Stimulated activated CD4-positive, alpha-beta T cell treated with anti-CD3 and anti-CD28 coated beads, Interleukin-2, amount 100 ng/mL, for 24 hours (primary cell): ENCODE measurements at places on chromosomes 7 and 10.

DNA sequence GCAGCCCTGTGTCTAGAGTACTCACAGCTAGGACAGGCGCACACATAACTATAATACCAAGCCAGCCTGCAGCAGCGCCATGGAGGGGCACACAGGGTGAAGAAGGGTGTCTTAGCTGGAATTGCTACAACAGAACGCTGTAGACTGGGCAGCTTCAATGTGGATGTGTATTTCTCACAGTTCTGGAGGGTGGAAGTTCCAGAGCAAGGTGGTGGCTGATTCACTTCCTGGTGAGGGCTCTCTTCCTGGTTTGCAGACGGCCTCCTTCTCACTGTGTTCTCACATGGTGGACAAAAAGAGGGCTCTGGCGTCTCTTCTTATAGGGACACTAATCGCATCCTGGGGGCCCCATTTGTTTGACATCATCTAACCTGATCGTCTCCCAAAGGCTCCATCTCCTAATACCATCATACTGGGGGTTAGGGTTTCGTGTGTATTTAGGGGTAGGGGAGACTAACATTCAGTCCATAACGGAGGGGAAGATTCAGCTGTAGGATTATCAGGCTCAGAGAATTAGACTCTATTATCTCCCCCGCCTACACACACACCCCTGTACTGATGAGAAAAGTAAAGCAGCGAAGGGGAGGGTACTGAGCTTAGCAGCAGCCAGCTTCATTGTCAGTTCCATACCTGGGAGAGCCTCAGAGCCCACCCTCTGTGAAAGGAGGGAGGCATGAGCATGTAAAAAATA, 289.1 kb downstream of the CCDC3 start:
- DNase-seq, result no peak

- DNase-seq, result peak; percentile 85
Measured at GRCh38 chr7:22782616-22783232, 39.9 kb downstream of the TOMM7 start.

DNA sequence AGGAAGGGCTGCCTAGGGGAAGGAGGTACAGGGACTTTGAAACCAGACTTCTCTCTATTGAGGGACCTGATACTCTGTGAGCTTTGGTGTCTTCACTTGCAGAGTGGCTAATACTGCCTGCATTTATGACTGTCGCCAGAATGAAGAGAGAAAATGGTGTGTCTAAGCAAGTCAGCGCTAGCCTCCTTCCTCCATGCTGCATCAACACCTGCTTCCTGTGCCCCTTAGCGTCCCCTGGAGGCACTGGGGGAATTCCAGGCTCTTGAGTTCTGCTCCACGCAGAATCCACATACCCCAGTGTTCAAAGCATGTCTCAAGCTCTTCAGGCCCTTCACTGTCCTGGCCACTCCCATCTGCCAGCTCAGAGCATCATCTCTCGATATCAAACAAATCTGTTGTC, 140.5 kb downstream of the PKD1L1 start:
- no peak for DNase-seq

GRCh38 chr10:96025566-96025965, 17.8 kb upstream of the CCNJ start:
- no peak for DNase-seq

DNA sequence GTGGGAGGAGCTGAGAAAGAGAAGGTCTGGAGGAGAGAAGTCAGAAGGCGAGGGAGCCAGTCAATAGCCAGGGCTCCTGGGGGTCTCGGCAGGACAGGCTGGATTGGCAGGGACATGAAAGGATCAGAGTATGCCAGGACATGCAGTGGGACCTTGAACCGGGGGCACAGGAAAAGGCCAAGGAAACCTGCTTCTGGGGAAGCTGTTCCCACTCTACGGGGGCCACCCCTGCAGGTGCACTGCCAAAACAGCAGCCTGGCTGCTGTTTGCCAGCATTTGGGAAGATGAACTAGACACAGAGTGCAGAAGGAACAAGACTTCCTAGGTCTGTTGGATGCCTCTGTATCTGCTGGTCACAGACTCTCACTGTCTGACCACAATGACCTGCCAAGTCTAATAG, 194.9 kb upstream of the PRSS58 start:
- DNase-seq, result no peak

GRCh38 chr10:87712913-87713616, 53.4 kb downstream of the PAPSS2 start:
- DNase-seq, result no peak

GRCh38 chr10:24505759-24506158, 217.9 kb downstream of the ARHGAP21 start:
- DNase-seq, result no peak

GRCh38 chr10:99340650-99341049, 11.5 kb downstream of the CNNM1 start:
- DNase-seq, result no peak

DNA sequence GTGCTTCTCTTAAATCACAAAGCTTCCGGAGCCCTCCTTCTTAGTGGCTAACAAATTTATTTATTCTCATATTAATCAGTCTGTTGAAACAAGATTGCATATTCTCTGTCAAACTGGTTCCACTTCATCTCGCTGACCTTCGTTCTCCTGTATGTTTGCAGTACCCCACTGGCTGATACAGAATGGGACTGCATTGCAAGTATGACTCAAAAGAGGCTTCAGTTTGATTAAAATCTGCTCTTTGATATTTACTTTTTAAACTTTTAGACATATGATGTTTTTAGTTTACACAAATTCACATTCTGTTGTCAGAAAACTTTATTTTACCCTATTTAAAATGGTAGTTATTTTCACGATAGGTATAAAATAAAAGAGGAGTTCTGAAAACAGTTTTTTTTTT, 14.3 kb upstream of the ARHGAP12 start:
- no peak for DNase-seq

DNA sequence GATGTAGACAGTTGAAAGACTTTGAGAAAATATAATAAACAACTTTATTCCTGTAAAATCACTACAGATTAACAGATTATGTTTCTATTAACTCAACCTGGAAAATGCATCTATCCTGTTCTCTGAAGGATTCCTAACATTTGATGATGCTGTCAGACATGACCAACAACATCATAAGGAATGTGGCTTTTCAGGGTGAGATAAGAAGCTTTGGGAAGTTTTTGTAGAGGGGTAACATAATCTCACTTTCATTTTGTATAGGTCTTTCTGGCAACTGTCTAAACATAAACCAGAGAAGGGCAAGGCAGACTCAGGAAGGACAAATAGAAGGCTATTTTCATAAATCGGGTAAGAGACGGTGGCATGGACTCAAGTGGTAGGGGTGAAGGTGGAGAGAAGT, 112.2 kb downstream of the TES start:
- no peak for DNase-seq

GRCh38 chr7:142110098-142110497, 1.4 kb upstream of the MGAM2 start:
- no peak for DNase-seq

DNA sequence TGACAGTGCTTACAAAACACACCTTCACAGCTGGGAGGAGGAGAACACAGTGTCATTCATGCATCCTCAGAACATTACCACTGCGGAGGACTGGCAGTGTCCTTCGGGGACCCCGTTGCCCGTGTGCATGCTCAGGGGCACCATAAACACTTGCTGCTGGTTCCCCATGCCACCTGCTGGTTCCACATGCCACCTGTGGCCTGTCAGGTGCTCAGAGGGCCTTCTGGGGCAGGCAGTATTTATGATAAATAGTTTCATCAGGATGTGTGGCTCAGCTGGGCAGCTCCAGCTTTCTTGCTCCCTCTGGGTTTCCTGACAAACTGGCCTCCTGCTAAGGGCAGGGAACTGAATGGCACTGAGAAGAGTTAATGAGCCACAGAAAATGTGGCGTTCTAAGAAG, 32.1 kb downstream of the CELF2 start:
- no peak for DNase-seq

DNA sequence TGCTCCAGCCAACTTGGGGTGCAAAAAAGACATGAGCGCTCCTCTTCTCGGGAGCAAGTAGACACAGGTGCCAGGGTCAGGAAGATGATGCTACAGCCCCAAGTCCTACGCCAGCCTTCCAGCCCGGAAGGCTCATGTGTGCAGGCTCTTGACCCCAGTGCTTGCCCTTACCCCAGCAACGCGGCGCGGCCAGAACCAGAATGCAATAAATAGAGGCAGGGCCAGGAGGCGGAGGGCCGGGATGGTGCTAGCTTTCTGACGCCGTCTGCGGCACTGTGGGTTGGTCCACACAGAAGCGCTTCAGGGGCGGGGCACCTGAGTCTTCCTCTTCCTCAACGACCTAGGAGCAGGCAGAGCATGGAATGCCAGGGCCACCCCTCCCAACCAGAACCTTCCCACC, 15.0 kb upstream of the BAZ1B start:
- DNase-seq, result no peak

GRCh38 chr7:43450894-43451293, 132.0 kb upstream of the STK17A start:
- DNase-seq, result no peak

DNA sequence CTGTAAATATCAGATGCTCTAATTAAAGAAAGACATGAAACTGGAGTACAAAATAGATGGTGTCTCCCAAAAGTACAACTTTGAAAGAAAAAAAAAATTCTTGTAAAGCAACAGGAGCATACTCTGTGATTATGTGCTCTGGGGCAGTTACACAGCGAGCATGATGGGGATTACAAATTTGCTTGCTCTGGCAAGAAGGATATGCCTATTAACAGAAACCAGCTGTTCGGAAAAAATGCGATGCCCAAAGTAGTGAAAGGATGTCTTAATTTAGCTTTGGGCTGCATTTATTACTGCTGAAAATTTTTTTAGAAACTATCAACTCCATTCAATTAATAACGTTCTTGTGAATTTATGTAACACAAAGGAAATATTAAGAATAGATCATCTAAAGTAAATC, 256.9 kb upstream of the TPK1 start:
- no peak for DNase-seq

- DNase-seq, result no peak
Measured at GRCh38 chr7:24717247-24717622, 40.0 kb downstream of the GSDME start.

DNA sequence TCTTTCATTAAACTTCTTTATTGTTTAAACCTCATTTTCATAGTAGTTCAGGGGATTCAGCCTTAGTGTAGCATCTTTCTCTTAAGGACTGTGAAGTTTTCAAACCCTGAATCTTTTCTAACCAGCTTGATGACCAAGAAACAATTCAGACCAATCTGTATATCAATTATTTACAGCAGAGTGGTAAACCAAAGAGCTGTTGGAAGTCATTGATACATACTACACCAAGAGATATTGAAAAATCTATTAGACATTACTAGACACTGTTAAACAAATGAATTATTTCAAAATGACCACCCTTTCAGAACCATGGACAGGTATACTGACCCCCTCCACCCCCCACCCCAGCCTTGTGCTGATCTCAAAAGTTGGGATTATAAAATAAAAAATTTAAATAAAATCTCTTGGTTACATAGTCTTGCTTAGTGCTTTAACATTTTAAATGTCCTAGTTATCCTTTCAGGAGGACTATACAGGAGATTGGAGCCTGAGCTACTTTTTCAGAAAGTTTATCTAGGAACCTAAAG, 143.9 kb upstream of the LSM8 start:
- DNase-seq, result no peak

- DNase-seq, result no peak
Measured at GRCh38 chr10:69242852-69243212, 22.7 kb downstream of the HKDC1 start.

DNA sequence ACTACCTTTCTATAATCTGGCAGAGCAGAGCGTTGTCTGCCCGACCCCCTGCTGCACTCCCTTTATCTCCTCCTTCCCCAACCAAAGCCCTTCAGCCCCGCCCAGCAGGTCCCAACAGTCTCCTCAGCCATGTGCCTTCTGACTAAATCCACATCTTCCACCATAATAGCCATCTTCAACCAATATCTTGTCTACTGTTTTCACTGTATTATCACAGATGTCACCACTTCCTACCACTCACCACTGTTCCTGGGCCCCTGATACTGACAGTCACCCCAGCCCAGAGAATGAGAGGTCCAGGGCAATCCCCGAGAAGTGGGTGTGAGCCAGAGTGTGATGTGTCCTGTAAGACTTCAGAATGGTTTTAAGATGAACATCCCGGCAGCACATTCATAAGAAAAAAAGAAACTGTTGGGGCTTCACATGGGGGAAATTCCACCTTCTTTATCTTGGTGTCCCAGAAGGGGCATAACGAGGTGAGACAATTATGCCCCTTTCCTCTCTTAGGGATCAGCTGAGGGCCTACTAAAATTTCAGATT, 25.3 kb downstream of the CCDC6 start:
- peak; percentile 75 for DNase-seq

DNA sequence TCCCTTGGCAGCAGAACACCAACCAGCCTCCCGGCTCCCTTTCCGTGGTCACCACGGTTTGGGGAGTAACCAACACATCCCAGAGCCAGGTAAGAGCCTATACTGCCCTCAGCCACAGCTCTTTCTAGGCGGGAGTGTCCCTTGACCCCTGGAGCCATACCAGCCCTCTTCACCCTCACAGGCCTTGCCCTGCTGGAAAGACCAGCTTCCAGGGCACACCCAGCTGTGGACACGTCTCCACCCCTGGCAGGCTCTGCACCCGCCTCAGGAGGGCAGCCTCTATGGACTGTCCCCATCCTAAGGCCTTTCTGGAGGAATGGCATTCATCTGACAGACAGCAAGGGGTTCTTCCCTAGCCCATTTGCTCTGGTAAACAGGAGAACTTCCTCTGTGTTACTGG, 57.5 kb upstream of the PPIF start:
- DNase-seq, result no peak
